M059J (cell line): ENCODE measurements at places on chromosomes 13 and 19.

DNA sequence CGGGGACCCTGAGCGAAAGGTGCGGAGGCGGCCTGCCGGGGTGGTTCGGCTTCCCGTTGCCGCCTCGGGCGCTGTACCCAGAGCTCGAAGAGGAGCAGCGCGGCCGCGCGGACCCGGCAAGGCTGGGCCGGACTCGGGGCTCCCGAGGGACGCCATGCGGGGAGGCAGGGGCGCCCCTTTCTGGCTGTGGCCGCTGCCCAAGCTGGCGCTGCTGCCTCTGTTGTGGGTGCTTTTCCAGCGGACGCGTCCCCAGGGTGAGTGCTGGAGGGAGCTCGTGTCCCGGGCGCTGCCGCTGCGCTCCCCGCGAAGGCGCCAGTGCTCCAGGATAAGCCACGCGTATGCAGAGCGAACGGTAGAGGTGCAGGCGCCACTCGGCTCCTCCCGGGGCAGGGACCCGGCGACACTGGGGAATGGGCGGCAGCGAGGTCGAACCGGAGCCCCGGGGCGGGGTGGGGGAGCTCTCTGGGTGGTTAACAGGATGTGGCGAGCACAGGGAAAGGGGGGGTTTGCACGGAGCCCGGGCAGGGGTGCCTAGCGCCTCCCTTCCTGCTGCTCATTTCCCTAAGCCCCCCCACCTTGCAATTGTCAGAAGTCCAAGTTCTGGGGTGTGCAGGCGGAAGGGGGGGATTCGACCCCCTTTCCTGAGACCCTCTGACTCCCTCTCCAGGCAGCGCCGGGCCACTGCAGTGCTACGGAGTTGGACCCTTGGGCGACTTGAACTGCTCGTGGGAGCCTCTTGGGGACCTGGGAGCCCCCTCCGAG, at the start of gene IL27RA:
TSS of gene IL27RA (plus strand) at position 44 of the 762 bp plus-strand sequence. CDS start at position 155, 111 bp downstream.
- peak; percentile 51 for DNase-seq

GRCh38 chr13:88800505-88800904, 1129.3 kb downstream of the SLITRK5 start:
- DNase-seq = no peak

- DNase-seq = no peak
These were observed 2.9 kb downstream of the RPS11 start for GRCh38 chr19:49499030-49499670.

DNA sequence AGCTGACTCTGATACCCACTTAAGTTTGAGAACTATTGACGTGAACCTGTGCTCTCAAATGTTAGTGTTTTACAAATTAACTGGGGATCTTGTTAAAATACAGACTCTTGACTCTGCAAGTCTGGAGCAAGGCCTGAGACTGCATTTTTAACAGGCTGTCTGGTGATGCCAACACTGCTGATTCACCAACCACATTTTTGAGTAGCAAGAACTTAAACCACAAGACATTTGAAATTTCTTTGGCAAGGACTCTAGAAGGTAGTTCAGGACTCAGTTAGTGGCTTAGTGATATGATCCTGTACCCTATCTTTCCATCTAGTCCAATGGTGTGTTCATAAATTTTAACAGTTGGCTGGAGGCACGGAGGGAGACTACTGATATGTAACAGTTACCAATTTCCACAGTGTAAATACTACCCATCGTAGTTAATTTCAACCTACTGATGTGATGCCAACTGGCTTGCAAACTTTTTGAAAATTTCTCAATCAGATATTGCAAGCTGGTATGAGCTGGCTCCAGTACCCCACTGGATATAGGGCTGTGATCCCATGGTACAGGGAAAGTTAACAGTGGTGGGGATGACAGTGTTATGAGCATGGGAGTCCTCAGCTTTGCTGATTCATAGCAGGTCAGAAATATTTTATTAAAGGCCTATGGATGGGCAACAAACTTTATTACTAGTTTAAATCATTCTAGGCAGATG, 255.1 kb downstream of the TBC1D4 start:
- peak; percentile 96 for DNase-seq

GRCh38 chr19:14440049-14440448, 6.9 kb downstream of the PKN1 start:
- DNase-seq = no peak

DNA sequence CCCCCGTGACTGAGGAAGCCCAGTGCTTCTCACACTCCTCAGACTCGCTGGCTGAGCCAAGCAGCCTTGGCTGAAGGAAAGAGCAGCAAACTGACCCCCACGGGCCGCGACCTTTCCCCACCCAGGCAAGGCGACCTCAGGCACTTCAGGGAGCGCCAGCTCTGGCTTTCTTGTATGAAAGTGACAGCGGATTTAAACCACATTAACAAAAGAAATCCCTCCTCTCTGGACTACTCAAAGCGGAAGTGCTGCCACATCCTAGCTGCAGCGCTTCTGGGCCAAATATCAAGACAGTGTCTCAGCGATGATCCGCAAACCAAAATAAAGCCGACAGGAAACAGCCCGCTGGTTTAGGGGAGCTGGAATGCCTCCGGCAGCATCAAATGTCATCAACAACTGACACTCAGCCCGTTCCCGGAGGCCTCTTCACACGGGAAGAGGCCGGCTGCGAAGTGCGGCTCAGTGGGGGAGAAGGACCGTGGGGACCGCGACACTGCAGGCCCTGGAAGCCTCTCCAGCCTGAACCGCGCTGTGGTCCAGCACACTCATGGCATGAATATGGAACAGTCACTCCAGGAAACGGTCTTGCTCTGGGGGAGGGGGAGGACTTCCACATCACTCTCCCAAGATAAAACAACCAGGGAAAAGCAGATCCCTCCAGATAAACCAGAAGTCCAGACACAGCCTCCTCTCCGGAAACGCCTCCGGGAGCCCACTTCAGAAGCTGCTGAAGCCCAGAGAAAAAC, 1.4 kb downstream of the RASA3 start:
- peak; percentile 94 for DNase-seq

DNA sequence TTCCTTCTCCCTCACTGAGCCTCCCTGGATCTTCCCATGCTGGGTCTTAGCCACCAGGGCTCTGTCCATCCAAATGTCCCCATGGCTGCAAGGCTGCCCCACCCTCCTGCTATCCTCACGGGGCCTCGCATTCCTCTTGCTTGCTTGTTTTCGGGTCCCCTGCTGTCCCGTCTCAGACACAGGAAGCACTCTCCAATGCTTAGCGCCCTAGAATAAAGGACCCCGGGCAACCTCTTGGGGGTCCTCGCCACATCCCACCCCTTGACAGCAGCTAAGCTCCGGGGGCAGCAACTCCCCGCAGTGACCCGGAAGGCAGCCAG, 23.7 kb downstream of the SH3GL1 start:
- DNase-seq = no peak

- peak; percentile 49 for DNase-seq
These were observed 8.0 kb downstream of the NAPSA start for GRCh38 chr19:50357178-50358100.
